ENCODE measurements at places on chromosomes 1 and 21.

- DNase-seq, result no peak
These were observed 172.6 kb downstream of the CHRM3 start for GRCh38 chr1:239558991-239559390.

DNA sequence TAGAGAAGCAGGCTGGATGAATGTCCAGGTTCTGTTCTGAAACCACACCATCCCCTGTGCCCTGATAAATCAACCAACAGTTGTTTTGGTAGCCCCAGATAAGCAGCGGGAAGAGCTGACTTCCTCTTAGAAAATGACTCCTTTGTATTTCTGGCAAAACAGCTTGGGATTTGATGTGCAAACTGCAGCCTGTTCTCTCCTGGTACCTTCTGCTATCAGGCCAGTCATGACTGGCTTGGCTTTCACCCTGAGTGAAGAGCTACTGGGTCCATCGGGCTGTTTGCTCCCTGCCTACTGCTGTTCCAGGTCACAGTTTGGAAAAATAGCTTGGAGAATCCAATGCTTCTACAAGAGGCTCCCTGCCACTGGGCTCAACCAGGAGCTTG is 116.8 kb downstream of the DTL start:
- no peak for DNase-seq

- peak; percentile 53 for DNase-seq
These were observed 13.3 kb downstream of the TRIM11 start for GRCh38 chr1:228393268-228393701.

DNA sequence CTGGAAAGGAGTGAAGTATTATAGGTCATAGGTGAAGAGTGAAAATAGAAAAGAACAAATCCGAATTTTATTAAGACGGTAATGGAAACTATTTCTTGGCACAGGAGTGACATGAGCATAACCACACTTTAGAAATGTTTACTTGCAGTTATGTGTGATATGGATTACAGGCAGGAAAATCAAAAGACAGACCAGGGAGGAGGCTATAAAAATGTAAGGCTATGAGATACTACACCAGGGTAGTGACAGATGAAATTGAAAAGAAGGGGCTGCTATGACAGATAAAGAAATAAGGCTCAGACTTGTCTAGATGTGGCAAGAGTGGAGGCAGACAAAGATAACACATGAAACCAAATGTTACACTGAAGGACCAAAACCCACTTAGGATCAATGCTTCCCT is 31.7 kb downstream of the GPATCH2 start:
- no peak for DNase-seq

DNA sequence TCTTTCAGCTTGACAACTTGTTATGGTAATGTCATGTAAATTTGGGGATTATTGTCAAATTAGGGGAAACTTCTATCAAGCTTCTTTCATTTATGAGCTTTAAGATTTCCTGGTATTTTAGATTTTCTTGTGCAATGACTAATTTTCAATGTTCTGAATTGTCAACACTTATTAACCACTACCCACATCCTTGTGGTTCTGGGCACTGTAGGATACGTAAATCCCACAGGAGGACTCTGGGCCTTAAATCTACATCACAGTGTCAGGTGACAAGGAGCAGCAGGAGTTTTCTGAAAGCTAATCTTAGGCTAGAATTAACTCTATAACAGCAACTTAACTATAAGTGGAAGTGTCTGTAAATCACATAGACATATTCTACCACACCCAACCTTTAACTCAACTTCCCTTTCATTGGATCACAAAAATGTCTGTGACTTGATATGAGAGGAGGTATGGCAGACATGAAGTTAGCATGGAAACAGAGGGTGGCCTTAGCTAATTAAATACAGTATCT is 397.7 kb downstream of the HLX start:
- DNase-seq, result no peak

DNA sequence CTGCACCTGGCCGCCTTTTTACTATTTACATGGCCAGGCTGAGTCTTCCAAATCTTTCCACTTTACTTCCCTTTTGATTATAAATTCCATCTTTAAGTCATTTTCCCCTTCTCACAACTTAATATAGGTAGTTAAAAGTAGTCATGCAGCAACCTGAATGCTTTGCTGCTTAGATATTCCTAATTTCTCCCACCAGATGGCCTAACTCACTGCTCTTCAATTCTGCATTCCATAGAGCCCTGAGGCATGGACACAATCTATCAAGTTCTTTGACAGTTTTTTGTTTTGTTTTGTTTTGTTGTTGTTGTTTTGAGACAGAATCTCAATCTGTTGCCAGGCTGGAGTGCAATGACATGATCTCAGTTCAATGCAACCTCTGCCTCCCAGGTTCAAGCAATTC is 21.7 kb upstream of the FAAH start:
- DNase-seq, result no peak

DNA sequence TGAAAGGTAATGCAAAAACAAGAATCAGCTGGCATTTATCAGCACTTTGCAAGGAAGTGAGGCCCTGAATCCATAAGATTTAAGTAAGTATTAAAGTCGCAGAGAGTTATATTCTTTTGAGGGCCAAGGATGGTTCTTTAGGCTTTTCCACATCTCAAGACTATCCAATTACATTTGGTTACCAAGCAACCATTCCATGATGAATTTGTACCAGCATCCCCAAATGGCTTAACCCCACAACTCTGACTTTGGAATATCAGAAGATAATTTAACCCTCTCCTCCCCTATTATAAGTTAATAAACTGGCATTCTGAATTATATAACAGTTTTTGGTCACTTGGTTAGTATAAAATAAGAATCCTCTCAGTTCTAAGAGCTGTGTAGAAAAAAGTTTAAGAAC is 2.8 kb downstream of the PHTF1 start:
- no peak for DNase-seq

GRCh38 chr1:207861442-207862177 is 49.3 kb downstream of the CD34 start:
- DNase-seq, result no peak

GRCh38 chr1:147652306-147652705 is 18.0 kb downstream of the ACP6 start:
- no peak for DNase-seq

- no peak for DNase-seq
These were observed 27.3 kb upstream of the BCAR3 start for GRCh38 chr1:93708734-93709481.

DNA sequence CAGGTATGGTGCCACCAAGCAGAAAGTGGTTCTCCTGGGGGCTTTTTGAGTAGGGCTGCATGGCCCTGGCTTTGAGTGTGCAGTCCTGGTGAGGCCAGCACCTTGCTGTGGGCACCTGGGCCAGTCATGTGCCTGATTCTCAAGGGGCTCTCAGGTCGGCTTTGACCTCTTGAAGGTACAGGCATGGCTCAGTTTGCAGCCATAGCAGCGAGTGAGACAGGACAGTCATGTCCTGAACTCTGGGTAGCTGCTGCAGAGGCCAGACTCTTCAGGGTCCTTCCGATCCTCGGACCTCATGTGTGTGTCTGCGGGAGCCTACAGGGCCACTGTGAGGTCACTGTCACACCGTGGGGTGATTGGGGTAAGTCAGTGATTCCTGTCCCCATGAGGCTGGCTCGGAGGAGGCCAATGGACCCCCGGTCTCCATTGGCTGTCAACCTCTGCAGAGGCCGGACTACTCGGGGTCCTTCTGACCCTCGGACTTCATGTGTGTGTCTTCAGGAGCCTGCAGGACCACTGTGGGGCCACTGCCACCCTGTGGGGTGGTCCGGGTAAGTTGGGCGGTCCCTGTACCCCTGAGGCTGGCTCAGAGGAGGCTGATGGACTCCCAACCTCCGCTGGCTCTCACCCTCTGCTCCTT is 95.2 kb upstream of the C1orf174 start:
- DNase-seq, result no peak

GRCh38 chr1:6603238-6603914 is 707 bp upstream of the KLHL21 start:
- DNase-seq, result no peak

GRCh38 chr1:208653426-208653825 is 409.2 kb upstream of the PLXNA2 start:
- DNase-seq, result no peak

GRCh38 chr1:231896806-231897205 is 270.2 kb downstream of the DISC1 start:
- no peak for DNase-seq

- DNase-seq, result no peak
These were observed 905.7 kb downstream of the LTN1 start for GRCh38 chr21:28086861-28087581.

- no peak for DNase-seq
These were observed 9.5 kb downstream of the CTSK start for GRCh38 chr1:150798525-150798924.

DNA sequence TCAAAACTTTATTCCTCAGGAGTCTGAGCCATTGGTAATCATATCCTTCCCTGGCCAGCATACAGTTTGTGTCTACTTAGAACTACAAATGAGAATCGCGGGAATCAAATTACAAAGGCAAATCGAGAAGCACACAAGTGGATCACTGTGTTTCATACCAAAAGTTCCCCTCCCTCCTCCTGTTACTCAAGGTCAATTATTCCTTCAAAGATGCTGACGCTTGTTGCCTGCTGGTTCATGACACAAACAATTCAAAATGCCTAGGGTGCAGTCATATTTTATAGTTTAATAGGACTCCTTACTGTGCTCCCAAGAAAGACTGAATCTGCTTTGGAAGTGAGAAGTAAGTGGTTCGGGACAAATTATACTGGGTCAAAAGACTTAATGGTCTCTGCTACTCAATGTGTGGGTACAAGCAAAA is 93.0 kb upstream of the PBX1 start:
- no peak for DNase-seq

GRCh38 chr21:45578811-45579381 is 36.7 kb upstream of the SLC19A1 start:
- DNase-seq, result no peak

DNA sequence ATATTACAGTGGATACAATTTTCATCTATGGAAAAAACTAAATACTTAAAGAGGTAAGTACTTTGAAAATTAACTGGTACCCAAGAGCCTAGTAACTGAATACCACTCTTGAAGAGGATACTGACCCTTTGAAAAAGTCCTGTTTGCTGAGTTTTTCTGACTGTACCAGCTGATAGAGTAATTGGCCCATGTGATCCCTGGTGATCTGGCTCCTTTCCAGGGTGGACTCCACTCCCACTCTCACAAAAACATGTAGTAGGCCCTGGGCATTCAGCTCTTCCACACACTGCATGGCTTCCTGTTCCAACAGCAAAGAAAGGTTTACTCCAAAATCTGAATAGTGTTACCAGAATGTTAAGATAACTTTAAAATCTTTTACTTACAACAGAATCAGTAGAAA is 53.6 kb upstream of the HP1BP3 start:
- DNase-seq, result no peak

DNA sequence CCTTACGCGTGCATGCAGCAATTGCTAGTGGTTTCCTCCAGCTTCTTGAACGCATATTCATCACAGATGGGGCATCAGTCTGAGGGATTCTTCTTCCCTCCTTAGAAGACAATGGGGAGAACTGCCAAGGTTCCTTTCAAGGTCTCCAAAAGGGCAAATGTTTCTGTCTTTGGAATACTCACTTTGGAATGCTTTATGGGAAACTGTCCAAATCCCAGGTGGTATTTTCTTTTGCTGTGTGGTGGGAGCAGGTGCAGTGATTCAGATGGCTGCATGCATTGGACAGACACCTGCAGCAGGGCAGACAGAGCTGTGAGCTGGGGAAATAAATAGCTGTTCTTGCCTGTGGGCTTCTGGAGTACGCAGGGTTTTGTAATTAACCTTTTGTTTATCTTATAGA is 40.5 kb downstream of the URB2 start:
- DNase-seq, result no peak

- no peak for DNase-seq
These were observed 879 bp upstream of the WLS start for GRCh38 chr1:68233202-68233601.

GRCh38 chr1:101073836-101074235 is 48.3 kb upstream of the DPH5 start:
- DNase-seq, result no peak

DNA sequence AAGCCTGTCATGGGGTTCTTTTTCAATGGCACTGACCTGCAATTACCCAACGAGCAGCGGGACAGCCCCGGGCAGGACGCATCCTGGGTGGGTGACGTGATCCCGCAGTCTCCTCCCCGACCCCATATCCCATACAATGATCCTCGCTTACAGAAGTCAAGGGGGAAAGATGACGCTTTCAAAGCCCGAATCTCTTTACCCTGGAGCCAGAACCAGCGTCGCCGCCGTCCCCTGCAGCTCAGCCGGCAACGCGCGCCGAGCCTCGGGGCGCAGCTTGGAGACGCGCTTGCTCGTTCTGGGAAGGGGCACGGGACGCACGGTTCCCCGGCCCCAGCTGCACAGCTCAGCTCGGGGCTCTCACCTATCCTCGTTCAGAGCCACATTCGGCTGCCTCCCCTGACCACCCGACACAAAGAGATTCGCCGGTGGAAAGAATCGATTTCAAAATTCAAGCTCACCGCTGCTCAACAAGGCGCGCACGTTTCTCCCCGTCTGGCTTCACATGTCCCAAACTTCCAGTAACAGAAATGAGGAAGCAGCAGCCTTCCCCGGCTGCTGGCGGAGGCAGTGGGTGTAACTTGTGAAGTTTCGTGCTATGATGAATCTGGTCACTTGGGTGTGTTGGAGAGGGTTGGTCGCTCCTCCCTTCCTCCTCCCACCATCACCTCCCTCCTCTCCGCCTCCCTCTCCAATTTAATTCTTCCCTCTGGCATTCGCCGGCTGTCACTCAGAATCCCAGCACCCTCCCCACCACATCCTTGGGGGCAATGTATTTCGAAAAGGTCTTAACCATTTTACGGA is at the start of gene TIAM1:
TIAM1 (minus strand) TSS at position 582 of the 801 bp plus-strand sequence. CDS start 77,289 bp downstream, outside the sequence.
- peak; percentile 64 for DNase-seq

GRCh38 chr1:86823821-86824500 is 90.0 kb downstream of the SELENOF start:
- DNase-seq, result no peak

- DNase-seq, result no peak
These were observed 92.6 kb downstream of the IGSF21 start for GRCh38 chr1:18200136-18200717.

DNA sequence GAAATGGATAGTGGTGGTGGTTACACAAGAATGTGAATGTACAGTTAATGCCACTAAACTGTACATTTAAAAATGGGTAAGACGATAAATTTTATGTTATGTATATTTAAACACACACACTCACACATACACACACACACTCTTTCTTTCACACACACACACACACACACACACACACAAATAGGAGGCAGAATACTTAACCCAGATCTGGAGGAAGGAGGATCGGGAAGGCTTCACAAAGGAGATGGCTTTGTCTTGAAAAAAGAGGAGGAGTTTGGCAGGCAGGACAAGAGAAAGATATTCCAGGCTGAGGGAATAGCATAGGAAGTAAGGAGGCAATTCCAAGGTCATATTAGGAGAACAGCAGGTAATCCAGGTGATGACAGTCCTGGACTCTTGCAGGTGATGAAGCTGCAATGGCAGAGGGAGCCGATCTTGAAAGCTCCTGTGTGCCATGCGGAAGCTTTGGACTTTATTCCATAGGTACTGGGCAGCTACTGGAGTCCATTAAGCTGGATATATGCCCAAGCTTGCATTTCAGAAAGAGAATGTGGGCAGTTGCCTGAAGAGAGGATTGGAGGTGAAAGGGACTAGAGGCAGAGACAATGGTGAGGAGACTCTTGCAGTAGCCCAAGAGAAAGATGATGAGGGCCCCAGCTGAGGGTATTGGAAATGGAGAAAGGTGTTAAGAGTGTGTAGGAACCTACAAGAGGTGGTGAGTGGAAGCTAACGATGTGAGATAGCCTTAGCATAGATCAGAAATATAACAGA is 15.4 kb upstream of the LYST start:
- DNase-seq, result no peak

- DNase-seq, result peak; percentile 41
These were observed 338.8 kb downstream of the MATN1 start for GRCh38 chr1:30384286-30385245.

Data from MG63 (cell line).